ENCODE measurements at places on chromosomes 11 and 22. TPM values are rescaled to one million over a fixed set of nuclear protein-coding genes. Genes with fewer than 3 reads are reported as not detected.

- no peak overlapping the region for H3K4me3 ChIP-seq
- DNase-seq, result no peak
- no peaks in the 10 kb centered on the region for H3K4me1 ChIP-seq
- no peaks in the 10 kb centered on the region for H3K27me3 ChIP-seq
Measured at GRCh38 chr11:116895048-116895757, 57.8 kb upstream of the APOA1 start.

GRCh38 chr11:5227681-5228080, 810 bp upstream of the HBB start:
- H3K4me1 ChIP-seq, result no peaks in the 10 kb centered on the region
- H3K27me3 ChIP-seq, result no peaks in the 10 kb centered on the region
- H3K27ac ChIP-seq, result no peak overlapping the region
- no peak for DNase-seq
- H3K4me3 ChIP-seq, result no peak overlapping the region

- no peaks in the 10 kb centered on the region for H3K27me3 ChIP-seq
- H3K4me3 ChIP-seq, result no peak overlapping the region
- 0 out of 2 replicates have a peak, but pooled peaks cover 5% of the 10 kb centered on the region for H3K36me3 ChIP-seq
- DNase-seq, result peak; percentile 73
Measured at GRCh38 chr11:47991266-47991830, 11.0 kb downstream of the PTPRJ start.

DNA sequence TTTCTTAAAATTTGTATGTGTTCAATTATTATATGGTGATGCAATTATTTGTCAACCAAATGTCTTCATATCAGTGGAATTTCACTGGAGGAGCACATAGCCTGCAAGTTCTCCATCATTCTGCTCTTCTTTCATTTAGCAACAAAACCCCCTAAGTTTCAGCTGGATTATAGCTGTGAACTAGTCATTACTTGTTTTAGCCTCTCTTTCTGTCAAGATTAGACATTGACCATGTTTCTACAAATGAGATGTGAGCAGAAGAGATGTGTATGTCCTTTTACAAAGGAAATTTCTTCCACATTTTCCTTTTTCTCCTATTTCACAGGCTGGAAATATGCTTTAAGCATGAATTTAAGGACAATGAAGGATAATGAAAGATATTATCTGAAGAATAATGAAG, 9.2 kb upstream of the NOX4 start:
- no peaks in the 10 kb centered on the region for H3K27me3 ChIP-seq
- no peak for DNase-seq
- no peaks in the 10 kb centered on the region for H3K4me1 ChIP-seq
- H3K36me3 ChIP-seq, result no peaks in the 10 kb centered on the region
- H3K4me3 ChIP-seq, result no peak overlapping the region

DNA sequence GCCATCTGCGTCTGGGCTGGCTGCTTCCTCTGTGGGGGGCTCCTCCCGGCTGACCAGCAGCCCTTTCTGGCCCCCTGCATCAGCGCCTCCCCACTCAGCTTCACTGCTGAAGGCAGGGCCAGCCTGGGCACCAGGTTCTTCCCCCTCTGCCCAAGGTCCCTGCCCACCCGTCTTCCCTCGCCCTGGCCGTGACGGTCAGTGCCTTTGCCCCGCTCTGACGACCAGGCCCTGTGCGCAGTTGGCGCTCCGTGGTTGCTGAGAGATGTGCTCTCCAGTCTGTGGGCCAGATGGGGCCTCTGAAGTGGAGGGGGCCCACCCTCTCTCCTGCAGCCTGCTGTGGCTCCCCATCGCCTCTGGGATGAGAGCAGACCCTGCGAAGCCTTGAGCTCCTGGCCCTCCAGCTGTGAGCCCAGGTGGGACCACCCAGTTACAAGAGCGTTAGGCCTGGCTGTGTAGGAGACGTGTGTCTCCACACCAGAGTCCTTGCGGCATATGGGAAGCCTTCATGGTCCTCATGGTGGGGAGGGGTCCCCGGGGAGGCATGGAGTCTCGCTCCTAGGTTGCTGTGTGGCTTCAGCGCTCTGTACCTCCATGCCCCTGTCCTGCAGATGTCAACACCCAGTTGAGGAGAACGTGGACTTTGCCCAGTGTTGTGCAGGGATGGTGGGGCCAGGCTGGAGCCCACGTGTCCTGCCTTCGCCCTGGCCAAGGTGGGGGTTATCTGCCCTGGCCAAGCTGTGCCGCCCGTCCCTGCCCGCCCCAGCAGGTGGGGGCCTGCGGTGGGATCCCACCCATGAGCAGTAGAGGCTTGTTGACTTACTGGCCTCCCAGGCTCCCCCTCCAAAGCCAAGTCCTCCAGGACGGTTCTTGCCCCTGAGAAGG, 14.2 kb downstream of the LRP5 start:
- H3K4me1 ChIP-seq, result no peaks in the 10 kb centered on the region
- DNase-seq, result no peak
- H3K4me3 ChIP-seq, result no peak overlapping the region
- H3K36me3 ChIP-seq, result 0 out of 2 replicates have a peak, but pooled peaks cover 4% of the 10 kb centered on the region
- no peaks in the 10 kb centered on the region for H3K27me3 ChIP-seq

- H3K4me1 ChIP-seq, result no peaks in the 10 kb centered on the region
- peaks cover 30% of the 10 kb centered on the region for H3K27me3 ChIP-seq
- H3K4me3 ChIP-seq, result no peak overlapping the region
- no peak overlapping the region for H3K27ac ChIP-seq
- no peak for DNase-seq
Measured at GRCh38 chr22:39873965-39874364, 19.6 kb downstream of the ENTHD1 start.

DNA sequence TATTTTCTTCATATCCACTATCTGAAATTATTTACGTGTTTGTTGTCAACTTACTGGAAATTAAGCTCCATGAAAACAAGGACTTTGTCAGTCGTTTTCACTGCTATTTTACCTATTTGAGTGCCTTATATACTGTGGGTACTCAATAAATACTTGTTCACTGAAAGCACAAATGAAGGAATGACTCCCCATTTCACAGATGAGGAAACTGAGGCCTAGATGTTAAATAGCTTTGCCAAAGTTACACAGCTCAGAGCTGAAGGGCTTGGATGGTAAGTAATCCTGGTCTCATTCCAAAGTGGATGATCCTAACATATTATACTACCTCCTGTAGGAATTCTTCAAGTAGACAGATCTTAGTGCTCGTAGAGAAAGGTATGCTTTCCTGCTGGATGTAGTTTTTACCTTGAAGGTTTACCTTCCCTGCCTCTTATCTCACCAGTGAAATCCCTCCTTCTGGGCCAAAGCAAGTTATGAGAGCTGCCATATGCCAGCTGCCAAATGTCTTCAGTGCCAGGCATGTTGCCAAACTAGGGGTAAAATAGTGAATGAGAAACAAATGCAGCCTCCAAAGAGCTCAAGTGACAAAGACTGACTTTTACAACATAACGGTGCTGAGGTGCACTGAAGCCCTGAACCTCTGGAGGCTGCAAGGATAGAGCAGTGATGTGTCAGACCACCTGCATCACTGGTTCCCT, 129.7 kb downstream of the TRIM44 start:
- no peak for DNase-seq
- peaks cover 38% of the 10 kb centered on the region for H3K4me1 ChIP-seq
- no peak overlapping the region for H3K27ac ChIP-seq
- peaks cover 10% of the 10 kb centered on the region for H3K36me3 ChIP-seq

DNA sequence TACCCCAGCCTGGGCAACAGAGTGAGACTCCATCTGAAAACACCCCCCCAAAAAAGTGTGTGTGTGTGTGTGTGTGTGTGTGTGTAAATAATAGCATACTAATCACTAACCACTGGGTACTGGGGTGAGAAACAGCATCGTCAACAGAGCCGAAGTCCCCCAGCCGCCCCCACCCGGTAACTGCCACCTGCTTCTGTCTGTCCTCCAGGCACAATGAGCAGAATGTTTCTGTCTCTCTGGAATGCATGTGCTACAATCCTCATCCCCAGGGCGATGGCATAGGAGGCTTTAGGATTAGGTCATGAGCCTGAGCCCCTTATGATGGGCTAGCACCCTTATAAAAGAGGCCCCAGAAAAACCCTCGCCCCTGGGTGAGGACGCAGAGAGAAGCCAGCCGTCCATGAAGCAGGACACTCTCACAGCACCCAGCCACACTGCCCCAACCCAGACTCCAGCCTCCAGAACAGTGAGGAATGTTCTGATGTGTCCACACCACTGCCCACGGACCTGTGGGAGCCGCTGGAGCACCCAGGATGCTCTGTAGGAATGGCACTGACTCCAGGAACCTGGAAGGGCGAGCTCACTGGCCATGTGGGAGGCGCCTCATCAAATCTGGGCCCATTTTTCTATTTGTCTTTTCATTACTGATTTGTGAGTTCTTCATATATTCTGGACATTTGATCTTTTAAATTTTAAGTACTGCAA, 9.9 kb downstream of the TTLL8 start:
- H3K27me3 ChIP-seq, result peaks cover 98% of the 10 kb centered on the region
- H3K36me3 ChIP-seq, result no peaks in the 10 kb centered on the region
- no peaks in the 10 kb centered on the region for H3K4me1 ChIP-seq

DNA sequence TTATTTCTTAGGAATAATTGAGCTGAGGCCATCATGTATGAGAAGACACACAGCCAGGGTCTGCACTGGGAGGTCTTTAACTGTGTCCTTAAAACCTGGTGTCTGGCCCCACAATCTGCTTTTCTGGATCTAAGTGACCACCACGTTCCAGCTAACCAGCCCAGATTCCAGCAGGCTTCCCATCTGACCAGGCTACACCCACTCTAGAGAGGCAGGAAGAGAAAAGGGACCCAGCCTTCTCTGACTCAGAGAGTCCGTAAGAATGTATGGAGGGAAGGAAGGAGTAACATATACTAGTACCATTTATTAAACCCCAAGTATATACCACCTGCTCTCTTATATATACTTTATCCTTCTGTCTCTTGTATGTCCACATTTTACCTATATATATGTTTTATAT, 80.1 kb downstream of the LDLRAD3 start:
- no peaks in the 10 kb centered on the region for H3K36me3 ChIP-seq
- H3K4me3 ChIP-seq, result no peak overlapping the region
- H3K27me3 ChIP-seq, result no peaks in the 10 kb centered on the region
- H3K27ac ChIP-seq, result no peak overlapping the region
- peaks cover 9% of the 10 kb centered on the region for H3K4me1 ChIP-seq
- no peak for DNase-seq

DNA sequence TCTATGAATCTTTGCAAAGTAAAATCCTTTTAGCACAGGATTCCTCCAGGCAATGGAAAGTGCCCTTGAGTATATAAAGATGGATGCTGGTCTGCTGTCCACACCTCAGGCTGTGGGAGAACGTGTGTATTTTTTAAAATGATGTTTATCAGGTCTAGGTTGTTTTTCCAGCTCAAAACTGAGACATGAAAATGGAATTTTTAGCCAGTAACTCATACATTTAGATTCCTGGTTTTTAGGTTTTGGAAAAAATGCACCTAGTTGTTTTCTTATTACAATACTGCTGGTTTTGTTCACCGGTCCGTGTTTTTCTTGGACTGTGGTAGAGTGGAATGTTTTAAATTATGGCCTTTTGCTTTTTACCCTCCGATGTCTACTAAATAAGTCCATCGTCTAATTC, 554.7 kb downstream of the SOX6 start:
- no peak for DNase-seq
- H3K27me3 ChIP-seq, result no peaks in the 10 kb centered on the region
- H3K36me3 ChIP-seq, result no peaks in the 10 kb centered on the region

DNA sequence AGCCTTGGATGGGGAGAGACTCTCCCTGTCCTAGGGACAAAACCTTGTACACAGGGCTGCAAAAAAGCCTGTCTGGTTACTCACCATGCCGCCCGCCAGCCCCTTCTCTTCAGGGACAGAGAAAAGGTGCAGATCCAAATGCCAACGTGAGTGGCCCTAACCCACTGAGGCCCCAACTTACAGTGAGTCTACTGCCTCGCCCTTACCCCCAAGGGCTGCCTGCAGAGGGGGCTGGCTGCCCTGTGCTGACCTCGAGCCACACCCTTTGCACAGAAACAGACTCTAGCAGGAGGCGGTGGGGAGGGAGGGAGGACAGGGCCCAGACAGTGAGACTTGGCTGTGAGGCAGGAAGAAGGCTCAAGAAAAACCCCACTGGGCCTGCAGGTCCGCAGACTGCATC, 13.6 kb upstream of the CHST1 start:
- no peaks in the 10 kb centered on the region for H3K4me1 ChIP-seq
- no peak for DNase-seq
- no peaks in the 10 kb centered on the region for H3K36me3 ChIP-seq
- no peak overlapping the region for H3K4me3 ChIP-seq
- H3K27ac ChIP-seq, result no peak overlapping the region
- H3K27me3 ChIP-seq, result peaks cover 87% of the 10 kb centered on the region

DNA sequence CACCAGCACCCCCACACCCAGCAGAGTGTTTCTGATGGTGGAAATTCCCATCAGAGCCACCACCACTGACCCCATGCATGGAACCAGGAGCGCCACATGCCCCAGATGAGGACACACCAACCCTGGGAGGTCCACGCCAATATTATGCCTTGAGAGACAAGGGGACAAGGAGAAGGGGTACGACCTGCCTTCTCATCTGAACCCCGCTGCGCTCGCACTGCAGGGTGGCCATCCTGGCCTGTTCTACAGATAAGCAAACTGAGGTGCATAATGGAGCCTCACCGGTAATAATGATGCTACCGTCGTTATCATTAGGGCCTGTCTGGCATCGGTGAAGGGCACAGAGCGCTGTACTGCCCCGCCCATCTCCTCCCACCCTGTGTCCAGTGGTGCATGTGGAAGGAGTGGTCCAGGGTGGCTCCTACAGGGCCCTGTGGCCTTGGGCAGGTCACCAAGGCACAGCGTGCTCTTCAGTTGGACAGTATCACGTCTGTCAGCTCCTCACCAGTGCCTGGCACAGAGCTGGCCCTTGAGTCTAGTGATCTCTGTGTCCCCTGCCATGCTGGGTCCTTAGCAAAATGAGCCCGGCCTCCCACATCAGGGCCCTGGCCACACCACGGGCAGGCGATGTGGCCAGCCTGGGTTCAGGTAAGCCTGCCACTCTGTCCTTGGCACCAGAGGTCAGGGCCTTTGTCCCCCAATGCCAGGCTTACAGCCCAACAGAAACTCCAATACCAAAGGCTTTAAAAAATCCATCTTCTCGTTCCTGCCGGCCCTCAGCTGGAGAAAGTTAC, 92.2 kb downstream of the PHF21B start:
- H3K4me3 ChIP-seq, result no peak overlapping the region
- H3K36me3 ChIP-seq, result no peaks in the 10 kb centered on the region
- peaks cover 99% of the 10 kb centered on the region for H3K27me3 ChIP-seq
- H3K4me1 ChIP-seq, result no peaks in the 10 kb centered on the region
- no peak overlapping the region for H3K27ac ChIP-seq

DNA sequence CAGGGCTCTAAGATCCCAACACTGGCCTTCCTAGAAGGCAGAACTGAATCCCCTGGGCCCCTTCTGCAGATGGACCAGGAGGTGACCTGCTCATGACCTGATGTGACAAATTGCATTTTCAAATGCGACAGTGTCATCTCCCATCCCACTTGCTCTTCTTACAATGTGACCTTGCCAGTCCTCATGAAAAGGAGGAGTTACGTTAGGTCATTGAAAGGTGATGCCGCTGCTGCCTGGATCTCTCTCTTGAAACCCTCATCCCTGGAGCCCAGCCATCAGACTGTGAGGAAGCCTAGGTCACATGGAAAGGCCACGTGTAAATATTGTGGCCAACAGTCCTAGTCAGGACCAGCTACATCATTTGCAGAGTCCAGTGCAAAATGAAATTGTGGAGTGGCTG, 5.7 kb upstream of the C1QTNF4 start:
- H3K27ac ChIP-seq, result no peak overlapping the region
- DNase-seq, result no peak
- H3K27me3 ChIP-seq, result no peaks in the 10 kb centered on the region
- H3K4me1 ChIP-seq, result no peaks in the 10 kb centered on the region
- H3K36me3 ChIP-seq, result no peaks in the 10 kb centered on the region

Gene PLA2G3
- not detected for total RNA-seq

Gene MUC5AC
- total RNA-seq, result 0.09 TPM

Gene CARNS1
- 0.15 TPM for total RNA-seq

Gene LGALS12
- not detected for total RNA-seq

Gene NOX4
- not detected for total RNA-seq

Gene PACSIN2
- 103 TPM for total RNA-seq
